ENCODE measurements at places on chromosomes 2 and 18.

GRCh38 chr2:124874219-124874618 is 849.1 kb downstream of the CNTNAP5 start:
- no peak for DNase-seq

DNA sequence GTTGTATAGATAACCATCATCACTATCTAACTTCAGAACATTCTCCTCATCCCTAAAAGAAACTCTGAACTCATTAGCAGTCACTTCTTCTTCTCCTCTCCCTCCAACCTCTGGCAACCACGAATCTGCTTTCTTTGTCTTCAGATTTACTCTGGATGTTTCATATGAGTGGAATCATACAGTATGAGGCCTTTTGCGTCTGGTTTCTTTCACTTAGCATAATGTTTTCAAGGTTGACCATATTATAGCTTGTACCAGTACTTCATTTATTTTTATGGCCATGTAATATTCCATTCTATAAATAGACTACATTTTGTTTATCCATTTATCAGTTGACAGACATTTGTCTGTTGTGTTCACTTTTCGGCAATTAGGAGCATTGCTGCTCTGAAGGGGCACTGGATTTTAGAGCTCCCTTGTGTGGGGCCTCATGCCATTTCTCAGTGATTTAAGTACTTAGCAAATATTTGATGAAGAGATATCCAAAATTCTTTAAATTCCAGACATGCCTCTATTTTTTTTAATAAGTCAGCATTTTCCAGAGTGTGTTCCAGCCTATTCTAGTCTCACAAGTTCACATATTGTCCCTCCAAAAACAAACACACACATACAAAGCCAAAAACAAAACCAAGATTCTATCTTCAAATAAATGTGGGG is 22.5 kb upstream of the MAP3K20 start:
- no peak for DNase-seq

- DNase-seq = no peak
Observed at GRCh38 chr18:79553696-79554095, 125.9 kb upstream of the CTDP1 start.

- DNase-seq = no peak
Observed at GRCh38 chr2:231161877-231162329, 36.5 kb upstream of the ARMC9 start.

GRCh38 chr2:141399270-141399669 is 731.5 kb downstream of the LRP1B start:
- no peak for DNase-seq

DNA sequence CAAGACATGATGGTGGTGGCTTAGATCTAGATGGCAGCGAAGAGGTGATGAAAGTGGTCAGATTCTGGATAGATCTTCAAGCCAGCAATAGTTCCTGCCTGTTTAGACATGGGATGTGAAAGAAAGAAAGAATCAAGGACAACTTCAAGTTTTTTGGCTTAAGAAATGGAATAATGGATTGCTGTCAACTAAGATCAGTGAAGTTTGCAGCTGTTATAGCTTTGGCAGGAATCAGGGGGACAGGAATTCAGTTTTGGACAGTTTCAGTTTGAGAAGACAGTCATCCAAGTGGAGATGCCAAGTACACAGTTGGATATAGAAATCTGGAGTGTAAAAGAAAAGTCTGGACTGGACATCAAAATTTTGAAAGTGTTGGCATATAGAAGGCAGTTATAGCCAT is 283.7 kb upstream of the PKDCC start:
- no peak for DNase-seq
